ENCODE measurements at places on chromosomes 16 and 17. TPM values are rescaled to one million over a fixed set of nuclear protein-coding genes. Genes with fewer than 3 reads are reported as not detected.

- DNase-seq, result no peak
Measured at GRCh38 chr17:49887744-49888360, 40.0 kb upstream of the TAC4 start.

- no peak for DNase-seq
Measured at GRCh38 chr16:51629576-51629975, 478.5 kb upstream of the SALL1 start.

- no peak for DNase-seq
Measured at GRCh38 chr17:45440161-45440778, 7.6 kb upstream of the ARHGAP27 start.

DNA sequence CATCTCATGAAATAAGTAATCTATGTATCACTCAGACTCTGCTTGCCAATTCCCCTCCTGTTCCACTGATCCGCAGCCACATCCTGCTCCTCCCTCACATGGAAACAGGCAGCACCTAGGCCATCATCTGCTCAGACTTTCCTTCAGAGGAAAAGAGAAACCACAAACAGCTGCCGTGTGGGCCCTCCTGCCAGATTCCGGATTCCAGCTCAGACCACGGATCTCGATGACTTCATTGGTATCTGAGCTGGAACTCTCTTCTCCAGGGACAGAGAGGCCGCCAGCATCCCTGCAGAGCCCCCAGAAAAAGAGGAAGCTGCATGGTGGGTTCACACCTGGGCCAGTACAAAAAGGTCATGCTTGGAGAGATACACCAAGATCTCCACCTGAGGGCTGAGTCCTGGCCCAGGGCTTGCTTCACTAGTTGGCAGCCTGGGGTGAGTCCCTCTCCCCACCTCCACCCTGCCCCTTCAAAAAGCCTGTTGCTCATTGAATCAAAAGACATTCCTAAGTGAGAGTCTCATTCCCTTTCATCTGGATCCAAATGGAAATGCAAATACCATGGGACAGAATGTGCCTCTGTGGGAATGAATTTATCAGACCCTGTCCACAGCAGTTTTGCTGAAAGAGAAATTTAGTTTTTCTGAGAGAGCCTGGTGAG is 47.2 kb downstream of the HOXB1 start:
- DNase-seq, result no peak

Gene TP53TG3E
- total RNA-seq, result not detected

Measured in activated naive CD8-positive, alpha-beta T cell treated with anti-CD3 and anti-CD28 coated beads, Interleukin-2, amount 10 ng/mL, durations not matched to agents 7 days and 5 days (primary cell).